ENCODE measurements at places on chromosomes 12 and 14.

- no peak for DNase-seq
Observed at GRCh38 chr12:91931111-91931510, 214.5 kb downstream of the BTG1 start.

DNA sequence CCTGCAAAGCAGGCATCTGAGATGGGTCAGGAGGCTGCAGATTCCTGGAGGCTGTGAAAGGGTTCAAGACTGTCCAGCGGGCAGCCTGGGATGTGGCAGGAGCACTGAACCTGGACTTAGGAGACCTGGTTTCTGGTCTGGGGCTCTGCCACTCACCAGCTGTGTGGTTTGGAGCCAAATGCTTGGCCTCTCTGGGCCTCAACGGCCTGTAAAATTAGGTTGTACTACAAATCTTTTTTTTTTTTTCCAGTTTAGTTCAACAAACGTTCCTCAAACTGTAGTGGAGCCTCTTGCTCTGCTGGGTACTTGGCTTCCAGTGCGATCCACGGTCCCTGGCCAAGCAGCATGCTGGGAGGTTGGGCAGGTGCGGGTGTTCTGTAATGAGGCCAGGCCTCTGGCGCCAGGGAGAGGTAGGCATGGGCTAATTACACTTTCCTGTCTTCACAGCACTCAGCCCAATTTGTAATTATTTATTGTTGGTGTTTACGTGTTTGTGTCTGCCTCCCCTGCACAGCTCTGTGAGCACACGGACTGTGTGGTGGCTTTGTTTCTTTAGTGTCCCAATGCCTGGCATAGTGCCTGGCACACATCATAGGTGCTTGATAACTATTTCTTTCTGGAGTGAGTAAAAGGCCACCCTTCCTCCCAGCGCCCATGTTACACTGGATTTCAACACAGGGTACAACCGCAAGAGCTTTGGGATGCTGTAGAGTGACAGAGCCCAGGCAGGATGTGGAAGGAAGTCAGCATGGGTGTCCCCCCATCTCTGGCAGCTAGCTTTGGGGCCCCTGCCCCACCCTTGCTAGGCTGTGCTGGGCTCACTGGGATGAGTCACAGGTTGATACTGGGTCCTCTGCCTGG lies 5.8 kb upstream of the KRT80 start:
- no peak for DNase-seq

DNA sequence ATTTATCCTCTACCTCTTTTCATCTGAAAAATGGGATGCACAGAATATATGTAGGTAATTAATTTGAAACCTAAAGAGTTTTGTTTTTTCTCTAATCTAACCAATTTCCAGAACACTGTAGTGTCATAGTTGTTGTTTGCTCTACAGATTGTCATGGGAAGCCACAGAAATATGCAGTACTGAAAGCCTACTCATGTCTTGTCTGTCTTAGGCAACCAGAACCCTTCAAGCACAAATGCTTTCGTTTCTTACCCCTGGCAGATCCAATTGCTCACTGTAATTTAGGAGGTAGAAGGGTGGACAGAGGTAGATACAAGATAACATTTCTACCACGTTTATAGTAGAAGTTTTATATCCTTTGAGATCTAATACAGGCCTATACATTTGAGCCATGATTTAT lies 330.2 kb upstream of the NOVA1 start:
- no peak for DNase-seq

DNA sequence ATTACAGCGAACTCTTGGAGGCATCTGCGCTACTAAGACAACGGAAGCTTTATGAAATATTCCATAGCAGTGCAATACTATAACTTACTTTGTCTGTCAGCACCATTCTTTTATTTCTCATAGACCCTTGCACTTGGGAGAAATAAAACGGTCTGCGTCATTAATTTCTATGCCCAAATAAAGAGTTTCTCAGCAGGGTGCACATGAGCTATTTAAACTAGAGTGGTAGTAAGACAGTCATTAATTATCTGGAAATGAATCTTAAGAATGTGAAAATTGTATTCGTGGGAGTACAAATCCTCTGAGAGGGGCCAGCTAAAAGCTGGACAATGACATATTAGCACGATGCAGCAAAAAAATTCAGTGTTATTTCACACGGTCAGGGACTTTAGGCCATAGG lies 903.4 kb upstream of the FOXG1 start:
- no peak for DNase-seq

DNA sequence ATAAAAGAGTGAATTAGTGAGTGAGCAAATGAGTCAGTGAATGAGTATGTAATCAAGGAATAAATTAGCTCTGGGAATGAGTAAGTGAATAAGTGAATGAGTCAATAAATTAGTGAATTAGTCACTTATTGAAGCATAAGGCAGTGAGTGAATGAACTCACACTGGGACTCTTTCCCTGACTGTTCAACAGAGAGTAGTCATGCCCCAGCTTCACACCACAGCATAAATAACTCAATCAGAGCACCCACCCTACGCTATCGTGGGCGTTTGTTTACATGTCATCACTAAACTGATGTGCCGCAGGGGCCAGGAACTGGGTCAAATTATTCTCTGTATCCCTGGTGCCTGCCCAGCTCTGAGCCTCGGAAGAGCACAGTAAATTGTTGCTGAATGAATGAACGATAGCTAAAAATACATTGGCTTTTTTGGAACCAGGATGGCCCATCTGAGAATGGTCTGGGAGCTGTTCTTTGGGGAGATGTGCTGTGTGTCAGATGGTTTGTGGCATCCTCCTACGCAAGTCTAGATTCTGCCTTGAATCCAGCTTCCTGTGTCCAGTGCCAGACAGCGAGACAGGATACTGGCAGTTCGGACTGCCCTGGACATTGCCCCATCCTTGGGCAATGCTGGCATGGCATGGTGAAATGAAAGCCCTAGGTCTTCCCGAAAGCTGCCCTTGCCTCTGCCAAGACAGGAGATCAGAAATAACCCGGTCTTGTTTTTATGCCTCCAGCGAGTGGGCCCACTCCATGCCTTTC lies 98.0 kb upstream of the RTL1 start:
- DNase-seq, result no peak

DNA sequence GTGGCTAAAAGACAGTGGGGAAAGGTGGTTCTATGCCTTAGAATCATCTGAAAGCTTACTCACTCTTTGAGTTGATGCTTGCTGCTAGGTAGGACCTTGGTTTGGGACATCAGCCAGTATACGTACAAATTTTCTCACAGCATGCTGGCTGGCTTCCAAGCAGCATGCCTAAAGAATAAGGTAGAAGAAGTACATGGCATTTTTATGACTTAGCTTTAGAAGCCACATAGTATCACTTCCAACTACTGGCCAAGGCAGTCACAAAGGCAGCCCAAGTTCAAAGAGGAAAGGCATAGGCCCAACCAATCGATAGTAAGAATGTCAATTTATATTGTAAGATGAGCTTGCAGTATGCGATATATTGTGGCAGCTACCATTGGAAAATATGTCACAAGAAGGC lies 284.2 kb upstream of the CAND1 start:
- DNase-seq, result no peak

GRCh38 chr12:117171499-117172162 lies 18.6 kb downstream of the FBXO21 start:
- DNase-seq, result no peak

GRCh38 chr14:24426150-24426911 lies 3.1 kb downstream of the CBLN3 start:
- no peak for DNase-seq

GRCh38 chr14:56751471-56751870 lies 58.8 kb downstream of the OTX2 start:
- DNase-seq, result no peak

DNA sequence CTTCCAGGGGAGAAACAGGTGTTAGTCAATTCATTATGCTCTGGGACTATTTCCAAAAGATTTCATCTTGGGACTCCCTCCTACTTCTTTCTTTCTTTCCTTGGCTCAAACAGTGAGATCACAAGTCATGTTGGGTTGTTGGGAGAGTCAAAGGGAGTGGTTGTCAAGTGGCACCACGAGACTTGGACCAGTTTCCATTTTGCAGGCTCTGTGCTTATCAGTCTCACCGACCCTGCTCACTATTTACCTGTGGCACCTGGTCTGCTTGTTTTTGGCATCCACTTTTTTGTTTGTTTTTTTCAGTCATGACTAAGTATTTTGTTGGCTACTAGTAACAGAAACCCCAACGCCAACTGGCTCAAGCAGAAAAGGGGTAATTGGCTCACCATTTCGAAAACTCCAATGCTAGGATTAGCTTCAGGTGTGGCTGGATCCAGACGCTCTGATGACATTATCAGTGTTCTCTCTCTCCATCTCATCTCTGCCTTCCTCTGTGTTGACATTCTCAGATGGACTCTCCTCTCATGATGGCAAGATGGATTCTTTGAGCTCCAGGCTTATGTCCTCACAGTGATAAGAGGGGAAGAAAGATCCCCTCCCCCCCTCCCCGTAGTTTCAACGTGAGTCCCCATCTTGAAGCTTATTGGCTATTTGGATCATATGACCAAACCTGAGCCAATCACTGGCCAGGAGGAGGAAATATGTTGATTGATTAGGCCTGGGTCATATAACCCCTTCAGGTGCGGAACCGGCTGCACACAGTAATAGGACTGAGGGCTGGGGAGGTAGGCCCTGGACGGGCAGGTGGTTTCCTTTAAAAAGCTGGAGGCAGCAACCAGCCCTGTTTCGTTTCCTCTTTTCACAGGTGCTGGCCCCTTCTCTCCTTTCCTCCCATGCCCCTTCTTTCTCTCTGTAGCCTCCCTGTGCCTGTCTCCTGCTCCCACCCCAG lies 84.2 kb downstream of the AACS start:
- DNase-seq, result no peak

DNA sequence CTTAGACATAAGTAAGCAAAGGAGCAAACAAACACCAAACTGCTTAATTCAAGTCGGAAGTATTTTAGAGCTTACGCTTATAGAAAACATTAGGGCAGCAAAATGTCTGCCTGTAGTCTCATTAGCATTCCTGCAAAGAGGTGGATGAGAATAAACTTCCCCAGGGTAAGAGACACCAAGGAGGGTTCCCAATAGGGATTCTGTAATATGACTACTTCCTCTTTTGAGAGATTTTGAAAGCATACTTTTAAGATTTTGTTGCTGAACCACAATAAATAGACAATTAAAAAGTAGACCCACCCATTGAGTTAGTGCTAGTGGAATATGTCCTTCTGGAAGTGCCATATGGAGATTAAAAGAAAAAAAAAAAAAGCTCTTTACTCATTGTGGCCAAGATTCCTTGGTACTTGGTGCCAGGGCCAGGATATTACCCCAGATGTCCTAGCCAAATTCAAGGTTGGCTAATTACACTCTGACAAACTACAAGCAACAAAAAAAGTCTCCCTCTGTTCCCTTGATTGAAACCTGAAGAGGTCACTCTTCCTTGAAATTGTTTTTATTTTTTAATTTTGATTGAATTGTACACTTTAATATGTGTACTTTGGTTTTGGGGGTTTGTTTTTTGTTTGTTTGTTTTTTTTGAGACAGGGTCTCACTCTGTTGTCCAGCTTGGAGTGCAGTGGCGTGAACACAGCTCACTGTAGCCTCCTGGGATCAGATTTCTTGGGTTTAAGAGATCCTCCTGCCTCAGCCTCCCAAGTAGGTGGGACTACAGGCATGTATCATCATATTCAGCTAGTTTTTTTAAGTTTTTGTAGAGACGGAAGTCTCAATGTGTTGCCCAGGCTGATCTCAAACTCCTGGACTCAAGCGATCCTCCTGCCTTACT lies 8.7 kb downstream of the CLIP1 start:
- no peak for DNase-seq

DNA sequence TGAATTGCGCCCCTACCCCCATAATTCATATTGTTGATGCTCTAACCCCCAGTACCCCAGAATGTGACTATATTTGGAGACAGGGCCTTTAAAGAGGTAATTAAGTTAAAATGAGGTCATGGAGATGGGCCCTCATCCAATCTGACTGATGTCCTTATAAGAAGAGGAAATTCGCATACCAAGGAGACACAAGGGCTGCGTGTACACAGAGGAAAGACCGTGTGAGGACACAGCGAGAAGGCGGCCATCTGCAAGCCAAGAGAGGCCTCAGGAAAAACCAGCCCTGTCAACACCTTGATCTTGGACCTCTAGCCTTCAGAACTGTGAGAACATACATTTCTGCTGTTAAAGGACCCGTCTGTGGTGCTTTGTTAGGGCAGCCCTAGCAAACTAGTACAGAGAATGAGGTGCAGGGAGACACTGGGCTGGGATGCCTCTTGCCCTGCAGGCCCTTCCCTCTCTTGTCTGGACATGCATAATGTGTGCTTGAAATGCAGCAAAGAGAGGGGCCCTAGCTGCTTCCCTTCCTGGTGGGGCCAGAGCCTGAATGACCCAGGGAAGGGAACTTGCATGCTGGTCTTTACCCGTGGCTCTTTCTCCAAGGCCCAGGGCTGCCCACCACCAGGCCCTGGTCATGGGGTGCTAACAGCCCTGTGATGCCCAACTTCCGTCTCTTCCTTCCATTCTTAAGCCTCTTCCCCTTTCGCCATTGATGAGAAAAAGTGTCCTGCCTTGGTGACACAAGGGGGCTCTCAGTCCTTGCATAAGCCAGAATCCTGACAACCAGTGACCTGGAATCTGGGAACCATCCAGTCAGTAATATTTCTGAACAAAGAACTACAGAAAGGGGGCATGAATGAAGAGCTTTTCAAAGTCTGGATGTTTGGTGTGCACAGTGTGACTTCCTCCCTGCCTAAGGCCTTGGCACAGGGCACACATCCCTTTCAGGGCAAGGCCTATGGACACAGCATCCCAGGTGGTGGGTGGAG lies 50.0 kb upstream of the GPATCH2L start:
- DNase-seq, result peak; percentile 31

GRCh38 chr12:34301251-34302130 lies 279.2 kb downstream of the ALG10 start:
- DNase-seq, result no peak

DNA sequence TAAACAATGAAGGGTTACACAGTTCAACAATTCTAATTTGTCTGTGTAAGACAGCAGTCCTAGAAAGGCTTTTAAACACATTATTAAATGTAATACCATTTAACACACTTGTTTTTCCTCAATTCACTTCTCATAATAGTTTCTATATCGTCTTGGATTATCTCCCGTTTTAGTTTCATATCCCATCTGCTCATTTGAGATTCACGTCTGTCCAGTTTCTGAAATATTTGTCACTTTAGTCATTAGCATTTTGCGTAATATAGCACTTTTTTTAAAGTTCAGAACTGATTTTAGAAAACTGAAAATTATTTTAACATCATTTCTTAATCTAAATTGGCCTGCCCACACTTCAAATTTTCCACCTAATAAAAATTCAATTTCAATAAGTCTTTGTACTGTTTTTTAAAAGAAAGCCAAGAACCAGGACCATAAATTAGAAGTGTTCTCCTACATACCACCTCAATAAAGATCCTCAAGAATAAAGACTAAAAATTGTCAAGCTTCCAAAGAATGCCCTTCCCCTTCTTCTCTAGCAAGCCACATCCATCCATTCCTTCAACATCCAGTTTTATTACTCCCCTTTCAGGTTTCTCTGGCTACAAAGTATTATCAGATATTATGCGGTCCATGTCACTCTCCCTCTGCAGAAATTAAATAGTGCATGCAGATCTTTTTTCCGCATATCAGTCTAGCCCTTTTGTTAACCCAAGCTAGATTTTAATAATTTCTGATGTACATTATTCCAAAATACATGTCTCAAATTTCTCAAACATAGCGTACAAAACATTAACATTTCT lies 11.9 kb downstream of the MED13L start:
- no peak for DNase-seq

- DNase-seq, result no peak
Observed at GRCh38 chr14:98593361-98593761, 678.6 kb downstream of the BCL11B start.

Data from large intestine (tissue), 12 donors.